Uterus (tissue), 4 donors: ENCODE measurements at places on chromosomes 1 and 21. TPM values are rescaled to one million over a fixed set of nuclear protein-coding genes. Genes with fewer than 3 reads are reported as not detected.

GRCh38 chr1:230295367-230295766 is 130.8 kb downstream of the PGBD5 start:
- no peak for DNase-seq

DNA sequence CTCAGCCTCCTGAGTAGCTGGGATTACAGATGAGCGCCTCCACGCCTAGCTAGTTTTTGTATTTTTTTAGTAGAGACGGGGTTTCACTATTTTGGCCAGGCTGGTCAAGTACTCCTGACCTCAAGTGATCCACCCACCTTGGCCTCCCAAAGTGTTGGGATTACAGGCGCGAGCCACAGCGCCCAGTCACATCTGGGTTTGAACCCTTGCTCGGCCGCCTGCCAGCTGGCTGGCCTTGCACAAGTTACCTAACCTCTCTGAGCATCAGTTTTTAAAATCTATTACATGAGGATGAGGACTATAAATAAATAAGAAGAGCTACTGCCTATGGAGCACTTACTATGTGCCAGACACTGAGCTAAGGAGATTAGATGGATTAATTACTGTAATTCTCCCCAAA is 17.7 kb upstream of the PADI2 start:
- no peak for DNase-seq

GRCh38 chr1:115255154-115255553 is 82.9 kb downstream of the NGF start:
- DNase-seq = no peak

TNFRSF1B gene
- 16.4 TPM for total RNA-seq

AMY1B gene
- not detected for total RNA-seq

SEC16B gene
- total RNA-seq = 12.6 TPM
